PC-9 (cell line): ENCODE measurements at places on chromosomes 1 and 21. TPM values are rescaled to one million over a fixed set of nuclear protein-coding genes. Genes with fewer than 3 reads are reported as not detected.

DNA sequence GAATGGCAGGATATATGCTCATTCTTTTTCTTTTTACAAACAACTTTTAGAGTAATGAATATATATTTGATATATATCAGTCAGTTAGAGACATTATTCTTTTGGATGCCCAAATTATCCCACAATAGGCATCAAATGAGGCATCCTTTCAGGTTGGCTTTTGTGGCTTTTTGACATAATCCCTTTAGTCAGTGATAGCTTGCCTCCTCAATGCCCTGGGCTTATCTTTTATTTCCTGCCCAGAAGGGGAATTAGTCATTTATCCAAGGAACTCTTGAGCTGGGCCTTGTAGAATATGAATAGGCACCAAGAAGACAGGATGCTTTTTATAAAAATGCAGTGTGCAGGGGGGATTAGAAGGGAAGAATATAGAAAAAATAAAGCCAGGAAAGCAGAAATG lies 22.2 kb downstream of the EPHX4 start:
- DNase-seq, result no peak

DNA sequence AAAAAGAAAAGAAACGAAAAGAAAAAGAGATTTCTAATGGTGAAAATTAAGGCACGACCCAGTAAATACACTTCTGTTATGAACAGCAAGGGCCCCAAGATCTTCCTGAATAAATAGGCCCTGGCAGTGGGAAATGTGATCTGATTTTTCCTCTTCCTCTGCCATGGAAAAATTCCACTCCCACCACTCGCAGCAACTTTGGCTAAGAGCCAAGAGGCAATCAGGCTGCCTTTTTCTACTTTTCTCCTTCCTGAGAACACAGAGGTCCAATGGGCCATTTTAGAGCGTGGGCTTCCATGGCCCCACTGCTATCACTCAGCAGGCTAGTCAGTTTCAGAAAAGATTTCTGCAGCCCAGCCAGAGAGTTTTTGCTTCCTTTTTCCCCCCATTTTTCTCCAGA lies 33.7 kb upstream of the AK4 start:
- DNase-seq, result no peak

DNA sequence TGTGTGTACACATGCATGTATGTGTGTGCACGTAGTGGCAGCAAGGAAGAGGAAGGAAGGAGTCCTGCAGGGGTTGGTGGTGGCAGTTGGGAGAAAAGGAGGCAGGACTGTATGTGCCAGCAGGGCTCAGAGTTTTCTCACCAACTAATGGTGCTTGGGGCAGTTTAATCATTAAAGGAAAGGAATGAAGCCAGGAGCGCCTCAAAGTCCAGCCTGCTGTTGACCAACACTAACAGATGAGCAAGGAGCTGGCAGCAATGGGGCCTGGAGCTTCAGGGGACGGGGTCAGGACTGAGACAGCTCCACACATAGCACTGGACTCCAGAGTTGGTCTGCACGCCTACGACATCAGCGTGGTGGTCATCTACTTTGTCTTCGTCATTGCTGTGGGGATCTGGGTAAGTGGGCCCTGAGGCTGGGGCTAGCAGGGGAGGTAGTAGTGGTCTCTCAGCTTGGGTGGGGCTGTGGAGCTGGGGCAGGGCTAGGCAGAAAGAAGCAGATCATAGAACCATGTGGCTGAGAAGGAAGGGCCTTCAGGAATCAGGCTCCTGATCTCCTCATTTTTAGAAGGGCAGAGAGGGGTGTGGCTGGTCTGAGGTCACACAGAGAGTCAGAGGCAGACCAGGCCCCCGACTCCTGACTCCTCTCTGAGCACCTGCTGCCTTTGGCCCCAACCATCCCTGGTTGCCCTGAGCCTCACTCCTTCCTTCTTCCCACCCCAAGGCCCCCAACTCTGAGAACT lies at the start of gene SLC5A9:
Gene SLC5A9 (plus strand): TSS at position 216 of the 742 bp plus-strand sequence. CDS start 21 bp downstream, at position 237.
- DNase-seq, result no peak

DNA sequence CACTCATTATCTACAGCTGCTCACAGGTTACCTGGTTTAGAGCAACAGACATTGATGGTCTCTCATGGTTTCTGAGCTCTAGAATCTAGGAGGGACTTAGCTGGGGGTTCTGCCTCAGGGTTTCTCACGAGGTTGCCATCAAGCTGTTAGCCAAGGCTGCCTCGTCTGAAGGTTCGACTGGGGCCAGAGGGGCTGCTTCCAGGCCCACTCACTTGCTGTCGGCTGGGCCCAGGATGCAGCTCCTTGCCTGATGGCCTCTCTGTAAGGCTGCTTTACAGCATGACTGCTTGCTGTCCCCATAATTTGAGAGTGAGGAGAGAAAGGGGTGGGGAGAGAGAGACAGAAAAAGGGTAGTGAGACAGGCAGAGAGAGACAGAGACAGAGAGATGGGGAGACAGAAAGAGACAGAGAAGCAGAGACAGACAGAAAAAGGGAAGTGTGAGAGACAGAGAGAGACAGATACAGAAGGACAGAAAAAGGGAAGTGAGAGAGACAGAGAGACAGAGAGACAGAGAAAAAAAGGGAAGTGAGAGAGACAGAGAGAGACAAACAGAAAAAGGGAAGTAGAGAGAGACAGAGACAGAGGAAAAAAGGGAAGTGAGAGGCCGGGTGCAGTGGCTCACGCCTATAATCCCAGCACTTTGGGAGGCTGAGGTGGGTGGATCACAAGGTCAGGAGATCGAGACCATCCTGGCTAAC lies 106.8 kb upstream of the C1orf174 start:
- DNase-seq, result no peak

Gene TINAGL1
- 162 and 191 TPM in 2 replicates for total RNA-seq

Gene DMBX1
- 0.79 and 1.0 TPM in 2 replicates for total RNA-seq

Gene H6PD
- 31.1 and 43.9 TPM in 2 replicates for total RNA-seq

Gene PRR9
- not detected in 2 replicates for total RNA-seq

Gene AIRE
- not detected in 2 replicates for total RNA-seq

Gene ARHGEF11
- total RNA-seq, result 25.2 and 31.5 TPM in 2 replicates
